CD4-positive, alpha-beta T cell treated with Interleukin-1 beta for 1 hour (primary cell): ENCODE measurements at places on chromosomes 12 and 14.

DNA sequence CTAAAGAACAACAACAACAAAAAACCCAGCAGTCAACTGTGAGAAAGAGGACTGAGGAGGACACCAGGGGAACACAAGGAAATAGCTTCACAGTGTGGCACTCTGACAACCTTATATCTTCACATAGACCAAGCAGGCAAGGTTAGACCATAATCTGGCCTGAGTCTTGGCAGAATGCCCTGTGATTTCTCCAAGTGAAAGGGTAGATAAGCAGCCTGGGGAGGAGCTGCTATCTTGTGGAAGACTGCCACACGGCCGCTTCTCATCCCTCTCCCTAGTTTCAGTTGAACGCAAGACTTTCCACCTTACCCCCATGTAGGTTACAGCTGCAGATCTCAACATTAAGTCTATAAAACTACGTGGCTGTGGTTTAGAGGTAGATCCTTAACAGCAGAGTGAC lies 3.7 kb downstream of the SLC25A21 start:
- DNase-seq, result no peak

DNA sequence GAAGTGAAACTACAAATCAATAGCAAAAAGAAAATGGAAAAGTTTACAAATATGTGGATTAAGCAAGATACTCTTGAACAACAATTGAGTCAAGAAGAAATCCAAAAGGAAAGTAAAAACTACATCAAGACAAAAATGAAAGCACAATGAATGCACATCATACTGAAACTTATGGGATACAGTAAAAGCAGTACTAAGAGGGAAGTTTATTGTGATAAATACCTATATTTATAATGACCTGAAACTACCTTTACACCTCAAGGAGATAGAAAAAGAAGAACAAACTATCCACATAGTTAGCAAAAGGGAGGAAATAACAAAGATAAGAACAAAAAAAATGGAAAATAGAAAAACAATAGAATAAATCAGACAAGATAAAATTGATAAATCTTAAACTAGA lies 375.0 kb downstream of the TRHDE start:
- no peak for DNase-seq

DNA sequence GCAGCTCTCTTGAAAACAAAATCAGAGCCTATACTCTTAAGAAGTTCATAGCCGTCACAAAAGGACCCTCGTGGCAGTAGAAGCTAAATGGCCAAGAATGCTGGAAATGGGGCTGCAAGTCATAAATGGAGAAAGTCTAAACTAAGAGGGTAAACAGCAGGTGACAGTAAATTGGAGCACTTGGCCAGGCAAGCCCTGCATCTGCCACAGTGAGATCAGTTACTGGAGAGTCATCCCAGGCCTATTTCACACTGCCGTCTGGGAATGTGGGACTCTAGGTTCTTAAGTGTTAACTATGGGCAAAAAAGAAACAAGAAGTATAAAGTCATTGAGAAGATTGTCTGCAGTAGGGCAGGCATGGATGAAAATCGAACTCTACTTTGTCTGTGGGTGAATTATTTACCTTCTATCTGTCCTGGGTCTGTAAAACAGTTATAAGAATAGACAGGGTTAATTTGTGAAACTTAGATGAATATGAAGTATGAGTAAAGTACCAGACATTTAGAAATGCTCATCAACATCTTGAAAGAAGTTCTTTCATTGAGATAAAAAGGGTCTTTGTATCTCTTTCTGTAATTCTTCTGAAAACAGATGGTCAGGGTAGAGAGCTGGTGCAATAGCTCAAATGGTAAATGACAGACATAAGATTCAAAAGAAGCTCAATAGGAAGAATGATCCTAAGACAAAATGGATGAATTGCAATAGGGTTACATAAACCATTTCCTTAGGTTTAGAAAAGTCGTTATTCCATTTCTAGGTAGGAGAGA lies 792.5 kb downstream of the DIO2 start:
- DNase-seq, result no peak

GRCh38 chr12:64534672-64535199 lies 75.6 kb upstream of the RASSF3 start:
- DNase-seq, result no peak

DNA sequence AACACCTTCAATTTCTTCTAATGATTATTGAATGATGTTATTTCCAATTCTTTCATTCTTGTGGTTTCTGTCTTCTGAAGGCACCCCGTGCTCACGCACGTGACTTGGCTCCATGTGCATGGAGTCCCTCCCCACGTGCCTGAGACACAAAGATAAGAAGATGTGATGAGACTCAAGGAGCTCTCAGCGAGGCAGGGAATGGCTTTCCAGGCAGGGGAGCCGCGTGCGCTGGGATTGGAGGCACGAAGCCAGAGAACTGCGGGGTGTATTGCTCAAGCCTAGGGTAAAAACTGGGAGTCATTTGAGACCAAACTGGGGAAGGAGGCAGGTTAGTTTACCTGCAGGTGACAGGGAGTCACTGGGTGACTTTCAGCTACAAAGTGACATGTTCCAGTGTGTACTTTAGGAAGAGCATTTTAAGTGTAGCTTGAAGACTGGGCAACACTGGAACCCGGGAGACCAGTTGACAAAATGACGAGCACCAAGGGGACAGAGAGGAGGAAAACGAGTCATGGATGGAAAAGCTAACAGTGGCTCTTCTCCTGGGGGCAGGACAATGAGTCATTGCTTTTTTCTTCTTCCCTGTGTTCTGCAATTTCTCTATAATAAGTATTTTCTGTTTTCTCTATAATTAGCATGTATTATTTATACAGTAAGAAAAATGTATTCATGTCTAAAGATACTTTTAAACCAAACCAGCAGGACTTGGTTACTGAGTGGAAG lies 311.7 kb upstream of the FKBP4 start:
- DNase-seq, result no peak

GRCh38 chr12:14963520-14963919 lies 2.1 kb upstream of the ARHGDIB start:
- no peak for DNase-seq
